Activated CD8-positive, alpha-beta memory T cell treated with anti-CD3 and anti-CD28 coated beads, Interleukin-2, amount 10 ng/mL, durations not matched to agents 7 days and 5 days (primary cell): ENCODE measurements at places on chromosomes 16 and 17.

DNA sequence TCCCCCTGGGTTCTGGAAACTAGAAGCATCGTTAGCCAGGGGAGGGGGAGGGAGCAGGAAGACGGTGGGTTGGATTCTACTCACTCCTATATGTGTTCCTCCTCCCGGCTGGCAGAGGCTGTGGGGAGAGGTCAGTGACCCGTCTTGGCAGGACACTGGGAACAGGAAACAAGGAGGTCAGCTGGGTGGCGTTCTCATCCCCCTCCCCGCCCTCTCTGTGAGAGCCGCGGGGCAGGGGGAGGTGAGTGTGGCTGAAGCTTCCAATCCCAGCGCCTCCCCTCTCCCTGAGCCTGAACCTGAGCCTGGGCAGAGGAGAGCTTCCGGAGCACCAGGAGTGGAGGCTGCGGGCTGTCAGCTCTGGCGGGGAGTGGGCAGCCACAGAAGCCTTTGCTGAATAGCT lies 12.5 kb downstream of the GPRC5C start:
- no peak for DNase-seq

DNA sequence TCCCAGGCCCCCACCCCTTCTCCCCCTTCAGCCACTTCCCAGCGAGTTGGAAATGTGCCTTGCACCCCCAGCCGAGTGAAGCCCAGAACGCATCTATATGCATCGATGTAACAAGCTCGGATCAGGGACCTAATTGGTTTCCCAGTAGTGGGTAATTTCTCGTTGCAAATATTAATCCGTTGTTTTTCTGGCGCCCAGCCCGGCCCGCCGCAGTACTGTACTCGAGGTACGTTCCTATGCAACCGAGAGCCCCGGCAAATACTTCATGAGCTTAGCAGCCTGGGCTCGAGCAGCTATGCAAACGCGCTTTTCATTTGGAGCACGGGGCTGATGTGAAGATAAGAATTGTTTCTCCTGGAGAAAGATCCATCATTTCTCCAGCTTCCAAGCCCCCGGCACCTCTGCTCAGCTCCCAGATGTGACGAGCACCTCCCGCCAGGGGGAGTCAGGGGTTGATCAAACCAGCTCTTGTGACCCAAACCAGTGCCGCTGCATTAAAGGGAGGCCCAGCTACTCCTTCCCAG lies 229.8 kb downstream of the KATNIP start:
- no peak for DNase-seq

DNA sequence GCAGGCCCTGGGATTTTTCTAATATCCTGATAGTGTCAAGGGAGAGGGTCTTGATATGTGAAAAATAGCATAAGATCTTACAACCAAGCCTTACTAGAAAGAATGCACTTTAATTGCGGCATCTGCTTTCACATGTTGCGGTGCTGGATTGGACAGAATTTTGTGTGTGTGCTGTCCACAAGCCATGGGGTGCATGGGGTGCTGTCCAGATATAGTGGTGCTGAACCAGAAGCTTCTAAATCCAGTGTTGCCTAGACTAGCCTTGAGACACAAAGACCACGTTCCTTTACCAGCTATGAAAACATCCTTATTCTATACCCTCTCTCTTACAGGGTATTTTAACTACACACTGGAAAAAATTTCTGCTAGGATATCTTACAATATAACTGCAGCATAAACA lies 244.0 kb downstream of the TMEM114 start:
- DNase-seq = no peak

DNA sequence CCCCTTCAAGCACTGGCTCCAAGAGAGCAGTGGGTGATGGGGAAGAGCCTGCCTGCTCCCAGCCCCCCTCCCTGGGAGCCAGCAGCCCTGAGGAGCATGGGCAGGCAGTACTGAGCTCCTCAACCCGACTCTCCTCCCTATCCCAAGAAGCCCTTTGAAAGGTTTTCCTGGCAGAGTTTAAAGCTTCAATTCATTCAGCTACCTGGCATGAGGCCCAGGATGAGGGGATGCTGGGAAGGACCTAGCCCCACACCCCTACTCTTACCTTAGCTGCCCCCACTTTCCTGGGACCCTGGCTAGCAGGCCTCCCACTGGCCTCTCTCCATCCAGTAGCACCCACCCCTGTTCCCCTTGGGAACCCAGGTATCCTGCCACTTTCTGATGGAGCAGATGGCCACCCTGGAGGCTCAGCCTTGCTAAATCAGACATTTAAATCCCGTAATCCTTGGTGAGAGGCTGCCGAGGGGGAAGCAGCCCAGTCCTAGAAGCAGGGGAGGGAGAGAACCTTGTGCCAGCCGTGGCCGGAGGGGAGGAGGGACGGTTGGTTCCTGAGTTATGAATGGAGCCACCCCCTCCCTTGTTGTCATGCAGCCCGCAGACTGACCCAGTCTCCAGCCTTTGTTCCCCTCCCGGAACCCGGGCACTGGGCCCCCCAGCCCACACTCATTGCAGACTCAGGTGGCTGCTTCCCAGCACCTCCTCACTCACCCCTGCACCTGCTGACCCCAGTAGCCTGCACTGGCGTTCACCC lies 17.1 kb downstream of the ATP1B2 start:
- no peak for DNase-seq

DNA sequence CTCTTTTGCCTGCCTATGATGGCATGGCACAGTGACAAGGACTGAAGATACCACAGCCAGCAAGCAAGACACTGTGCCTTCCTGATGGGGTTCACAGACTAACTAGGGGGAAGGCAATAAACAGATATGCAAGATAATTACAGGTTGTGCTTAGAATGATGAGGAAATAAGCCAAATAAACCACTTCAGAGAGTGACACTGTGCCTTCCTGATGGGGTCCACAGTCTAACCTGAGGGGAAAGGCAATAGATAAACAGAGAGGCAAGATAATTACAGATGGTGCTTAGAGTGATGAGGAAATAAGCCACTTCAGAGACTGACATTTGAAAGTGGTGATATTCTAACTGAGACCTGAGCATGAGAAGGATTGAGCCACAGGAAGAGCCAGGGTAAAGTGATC lies 84.2 kb downstream of the HS3ST2 start:
- DNase-seq = no peak

DNA sequence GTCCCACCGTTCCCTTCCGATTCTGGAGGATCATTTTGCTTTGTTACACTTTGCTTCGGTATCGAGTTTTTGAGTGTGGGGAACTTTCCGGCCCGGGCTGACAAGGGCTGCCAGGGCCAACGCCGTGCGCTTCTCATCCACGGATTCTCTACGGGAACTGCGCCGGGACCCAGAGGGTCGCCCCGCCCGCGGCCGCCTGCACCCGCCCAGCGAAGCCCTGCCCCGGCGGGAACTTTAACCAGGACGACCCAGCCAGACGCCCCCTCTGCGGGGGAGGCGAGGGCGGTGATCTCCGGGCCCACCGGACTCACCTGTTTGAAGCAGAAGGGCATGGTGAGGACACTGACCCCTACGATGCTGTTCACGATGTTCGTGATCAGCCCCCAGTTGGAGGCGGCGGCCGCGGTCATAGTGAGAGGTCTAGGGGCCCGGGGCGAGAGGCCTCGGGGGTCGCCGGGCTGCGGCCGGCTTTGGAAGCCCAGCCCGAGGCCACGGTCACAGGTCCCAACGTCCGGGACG lies 536 bp downstream of the SLC38A10 start:
- peak; percentile 42 for DNase-seq
